Inflammatory macrophage treated with lipopolysaccharide for 1 hour (primary cell): ENCODE measurements at places on chromosomes 7 and 10.
A peak's percentile ranks its signal among the peaks of the same experiment; 100 is the strongest.

- peak; percentile 60 for DNase-seq
Measured at GRCh38 chr10:100482181-100482833, 19.5 kb downstream of the WNT8B start.

DNA sequence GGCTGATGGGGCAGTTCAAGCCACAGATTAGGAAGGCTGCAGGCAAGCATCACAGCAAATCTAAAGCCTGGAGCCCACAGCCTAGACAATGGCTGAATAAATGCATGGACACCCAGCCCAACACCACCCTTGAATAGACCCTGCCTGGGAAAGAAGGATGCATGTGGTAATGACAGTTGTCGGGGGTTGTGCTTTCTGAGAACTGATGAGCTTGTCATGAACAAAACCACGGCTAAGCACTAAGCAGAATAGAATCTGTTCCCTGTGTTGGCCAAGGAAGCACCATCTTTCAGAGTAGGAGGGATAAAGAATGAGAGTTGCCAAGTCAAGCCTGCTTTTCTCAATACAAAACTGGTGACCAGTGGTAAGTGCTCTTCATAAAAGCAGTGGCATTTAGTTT, 66.1 kb upstream of the JCAD start:
- no peak for DNase-seq

DNA sequence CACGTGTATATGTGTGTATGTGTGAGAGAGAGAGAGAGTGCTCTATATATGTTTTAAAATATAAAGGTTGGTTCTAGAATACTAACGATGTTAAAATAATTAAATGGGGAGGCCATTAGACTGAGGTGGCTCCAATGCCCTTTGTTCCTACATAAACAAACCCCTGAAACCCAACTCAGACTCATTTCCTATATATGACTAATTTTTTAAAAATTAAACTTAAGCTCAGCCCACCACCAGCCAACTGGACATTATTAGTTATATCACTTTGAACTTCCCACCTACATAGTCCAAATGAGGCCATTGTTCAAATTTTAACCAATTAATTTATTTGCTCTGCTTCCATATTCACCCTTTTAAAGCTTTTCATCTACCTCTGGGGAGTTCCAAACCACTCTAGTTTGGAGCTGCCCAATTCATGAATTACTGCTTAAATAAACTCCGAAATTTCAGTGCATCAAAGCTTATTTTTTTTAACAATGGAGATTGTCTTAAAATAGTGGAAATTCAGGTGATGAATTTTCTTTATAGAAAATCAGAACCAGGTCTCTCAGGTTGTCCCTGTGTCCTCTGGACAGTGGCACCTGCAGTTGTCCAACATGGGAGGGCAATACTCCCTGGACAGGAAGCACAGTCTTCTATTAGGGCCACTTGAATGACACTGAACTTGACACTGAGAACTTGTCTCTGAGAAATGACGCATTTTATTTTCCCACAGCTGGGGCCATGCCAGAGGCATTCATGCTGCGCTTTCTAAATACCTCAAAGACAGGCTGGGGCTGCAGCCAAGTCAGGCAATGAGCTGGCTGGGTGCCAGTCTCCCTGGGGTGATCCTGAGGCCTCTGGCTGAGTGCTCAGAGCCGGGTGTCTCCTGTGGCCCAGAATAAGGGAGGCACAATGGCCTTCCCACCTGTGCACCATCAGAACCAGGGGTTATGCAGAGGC, 109.5 kb upstream of the TMEM72 start:
- DNase-seq: no peak

DNA sequence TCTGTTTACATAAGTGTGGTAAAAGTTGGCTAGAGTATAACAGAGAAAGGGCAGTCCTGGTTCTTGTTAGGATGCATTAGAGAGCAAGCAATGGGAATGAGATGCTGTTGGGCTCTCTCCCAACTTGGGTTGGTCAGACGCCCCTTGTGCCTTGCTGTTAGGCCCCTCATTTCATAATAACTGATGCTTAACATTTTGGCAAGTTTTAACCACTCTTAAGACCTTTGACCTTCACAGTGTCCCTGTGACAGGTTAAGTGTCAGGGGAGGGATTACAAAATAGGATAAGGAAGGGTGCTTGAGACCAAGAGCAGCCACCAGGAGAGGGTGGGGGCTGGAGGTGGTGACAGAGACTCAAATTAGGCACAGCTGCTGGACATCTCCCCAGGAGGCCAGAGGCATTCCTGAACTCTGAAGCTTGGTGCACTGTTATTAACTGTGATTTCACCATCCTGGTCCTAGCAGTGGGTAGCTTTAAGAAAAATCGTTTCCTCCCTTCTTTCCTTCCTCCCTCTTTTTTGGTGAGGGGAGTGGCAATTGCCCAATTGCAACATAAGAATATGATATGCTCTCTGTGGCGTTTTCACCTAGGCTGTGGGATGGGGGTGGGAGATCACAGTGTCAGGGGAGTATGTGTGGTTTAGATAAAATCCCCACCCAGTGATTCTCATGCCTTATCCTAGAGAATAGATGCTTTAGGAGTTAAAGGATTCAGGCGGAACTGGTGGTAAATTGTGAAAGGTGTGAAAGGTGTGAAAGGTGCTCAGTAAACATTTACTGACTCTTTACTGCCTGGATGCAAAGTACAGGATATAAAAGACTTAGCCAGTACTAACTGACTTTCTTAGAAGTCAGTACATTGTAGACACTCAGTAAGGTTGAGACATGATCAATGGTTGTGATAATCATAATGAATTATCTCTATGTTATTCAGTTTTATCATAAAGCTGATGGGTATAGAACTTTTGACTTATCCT, 270.5 kb downstream of the BICC1 start:
- no peak for DNase-seq

- no peak for DNase-seq
Measured at GRCh38 chr10:77114181-77114821, 523.3 kb downstream of the KCNMA1 start.

DNA sequence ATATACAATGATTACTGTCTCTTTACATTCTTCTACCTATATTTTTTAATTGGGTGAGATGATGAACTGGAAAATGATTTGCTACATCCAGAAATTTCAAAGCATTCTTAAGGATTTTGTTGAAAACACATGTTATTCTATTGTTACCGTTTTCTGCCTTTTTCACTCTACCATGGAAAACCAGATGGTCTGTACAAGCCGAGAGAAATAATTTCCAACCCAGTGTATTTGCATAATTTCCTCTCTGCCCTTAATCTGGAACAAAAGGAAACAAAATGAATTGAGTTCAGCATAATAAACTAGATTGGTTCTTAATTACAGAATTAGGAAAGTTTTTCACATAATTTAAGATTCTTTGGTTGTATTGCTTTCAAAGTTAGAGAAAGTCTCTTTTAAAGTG, 211.2 kb downstream of the CACNB2 start:
- no peak for DNase-seq

DNA sequence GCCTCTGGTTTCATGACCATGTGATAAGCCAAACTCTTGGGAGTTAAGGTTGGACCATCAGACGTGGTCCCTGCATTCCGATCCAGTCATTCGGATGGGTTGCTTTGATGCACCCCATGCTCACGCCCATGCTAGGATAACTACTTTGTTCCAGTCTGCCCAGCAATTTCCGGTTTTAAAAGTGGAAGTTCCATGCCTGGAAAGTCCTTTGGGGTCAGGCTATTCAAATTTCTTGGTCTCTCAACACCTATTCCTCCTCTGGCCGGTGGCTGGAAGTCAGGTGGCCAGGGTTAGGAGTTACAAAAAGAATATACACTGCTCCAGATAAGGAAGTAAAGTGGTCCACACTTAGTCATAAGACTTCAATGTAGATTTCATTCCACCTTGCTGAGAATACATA, 37.7 kb upstream of the HABP2 start:
- peak; percentile 43 for DNase-seq

DNA sequence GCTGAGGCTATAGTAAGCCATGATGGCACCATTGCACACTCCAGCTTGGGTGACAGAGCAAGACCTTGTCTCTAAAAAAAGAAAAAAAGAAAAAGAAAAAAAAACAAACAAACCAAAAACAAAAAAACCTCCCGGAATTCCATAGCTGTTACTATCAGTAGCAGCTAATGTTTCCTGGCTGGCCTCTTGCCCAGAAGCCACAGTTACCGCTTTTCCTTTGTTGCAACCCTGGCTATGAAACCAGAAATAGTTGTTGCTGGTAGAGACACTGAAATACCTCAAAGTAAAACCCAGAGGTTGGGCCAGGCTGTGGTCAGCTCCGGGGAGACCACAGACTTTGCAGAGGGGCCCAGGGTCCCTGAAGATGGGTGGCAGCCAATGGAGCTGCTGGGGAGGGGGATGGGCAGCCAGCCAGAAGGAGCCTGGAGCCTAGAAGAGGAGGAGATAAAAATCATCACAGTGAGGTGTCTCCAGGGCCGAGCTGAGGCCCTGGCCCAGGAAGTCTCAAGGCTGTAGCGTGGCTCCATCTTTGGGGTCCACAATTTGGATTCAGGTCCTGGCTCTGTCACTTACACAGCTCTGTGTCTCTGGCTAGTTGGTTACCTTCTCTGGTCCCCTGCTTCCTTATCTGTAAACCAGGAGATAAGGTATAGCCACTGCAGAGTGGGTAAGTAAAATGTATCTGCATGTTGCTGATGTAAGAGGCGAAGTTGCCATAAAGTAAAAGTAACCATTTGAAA, 3.4 kb upstream of the CHST12 start:
- peak; percentile 49 for DNase-seq

GRCh38 chr7:74174606-74175082, 488 bp downstream of the EIF4H start:
- peak; percentile 37 for DNase-seq

DNA sequence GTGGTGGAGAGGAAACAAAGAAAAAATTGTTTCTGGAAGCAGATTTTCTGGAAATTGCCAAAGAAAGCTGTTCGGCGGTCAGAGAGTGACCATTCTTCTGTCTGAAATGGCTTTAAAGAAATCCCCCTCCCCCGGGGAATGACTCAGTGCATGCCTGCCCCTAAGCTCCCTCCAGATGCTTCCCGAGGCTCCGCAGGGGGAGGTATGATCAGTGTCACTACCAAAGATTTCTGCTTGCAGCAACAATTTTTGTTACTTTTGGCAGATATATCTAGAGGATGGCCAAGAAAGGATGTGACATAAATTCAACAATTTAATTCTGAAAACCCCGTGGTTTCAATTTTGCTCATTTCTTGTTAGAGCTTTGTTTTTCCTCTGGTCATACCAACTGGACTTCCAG, 163.9 kb downstream of the JCAD start:
- no peak for DNase-seq

GRCh38 chr7:157431173-157431950, 94.6 kb downstream of the DNAJB6 start:
- DNase-seq: no peak

DNA sequence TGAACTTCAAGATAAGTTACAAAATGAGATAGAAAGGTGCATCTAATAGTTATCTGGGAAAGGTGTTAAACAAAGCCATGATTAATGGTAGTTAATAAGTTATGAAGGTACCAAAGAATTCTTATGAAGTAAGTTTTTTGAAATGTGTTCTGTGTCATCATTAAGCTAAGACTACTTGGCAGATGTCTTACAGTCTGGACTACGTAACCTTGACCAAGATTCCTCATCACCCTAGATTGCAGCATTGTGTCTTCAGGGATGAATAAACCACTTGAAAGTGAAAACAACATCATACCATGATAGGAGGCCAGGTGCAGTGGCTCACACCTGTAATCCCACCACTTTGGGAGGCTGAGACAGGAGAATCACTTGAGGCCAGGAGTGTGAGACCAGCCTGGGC, 48.2 kb downstream of the GOT1 start:
- DNase-seq: no peak

DNA sequence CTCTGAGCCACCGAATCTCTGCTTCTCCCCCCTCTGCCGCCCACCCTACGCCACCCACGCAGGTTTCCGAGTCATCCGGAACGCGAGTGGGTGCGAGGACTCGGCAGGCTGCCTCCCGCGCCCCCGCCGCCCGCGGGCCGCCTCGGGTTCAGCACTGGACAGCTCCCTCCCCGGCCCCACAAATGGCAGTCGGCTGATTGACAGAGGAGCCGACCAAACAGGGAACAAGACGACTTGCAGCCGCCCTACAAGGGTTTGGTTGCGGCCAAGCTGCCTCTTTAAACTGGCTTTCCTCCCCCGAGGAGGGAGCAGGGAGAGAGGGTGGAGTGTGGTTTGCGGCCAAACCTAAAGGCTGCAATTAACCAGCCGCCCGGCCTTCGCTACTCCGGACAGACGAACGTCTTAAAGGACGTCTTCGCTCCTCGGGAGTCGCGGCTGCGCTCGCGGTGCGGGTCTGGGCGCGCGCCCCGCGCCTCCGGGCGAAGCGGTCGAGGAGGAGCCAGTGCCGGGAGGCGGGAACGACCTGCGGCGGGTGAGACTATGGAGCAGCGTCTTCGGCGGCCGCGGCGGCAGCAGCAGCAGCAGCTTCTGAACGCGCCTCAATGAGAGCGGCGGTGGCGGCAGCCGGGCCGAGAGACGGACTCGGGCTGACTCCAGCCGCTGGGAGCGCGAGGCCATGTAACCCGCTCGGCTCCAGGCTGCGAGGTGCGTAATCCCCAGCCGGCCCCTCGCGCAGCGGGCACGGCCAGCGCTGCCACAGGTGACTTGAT, at the start of gene GPR158:
Gene GPR158 (plus strand): TSS at position 541 of the 770 bp plus-strand sequence. CDS start 420 bp downstream, outside the sequence.
- peak; percentile 17 for DNase-seq

DNA sequence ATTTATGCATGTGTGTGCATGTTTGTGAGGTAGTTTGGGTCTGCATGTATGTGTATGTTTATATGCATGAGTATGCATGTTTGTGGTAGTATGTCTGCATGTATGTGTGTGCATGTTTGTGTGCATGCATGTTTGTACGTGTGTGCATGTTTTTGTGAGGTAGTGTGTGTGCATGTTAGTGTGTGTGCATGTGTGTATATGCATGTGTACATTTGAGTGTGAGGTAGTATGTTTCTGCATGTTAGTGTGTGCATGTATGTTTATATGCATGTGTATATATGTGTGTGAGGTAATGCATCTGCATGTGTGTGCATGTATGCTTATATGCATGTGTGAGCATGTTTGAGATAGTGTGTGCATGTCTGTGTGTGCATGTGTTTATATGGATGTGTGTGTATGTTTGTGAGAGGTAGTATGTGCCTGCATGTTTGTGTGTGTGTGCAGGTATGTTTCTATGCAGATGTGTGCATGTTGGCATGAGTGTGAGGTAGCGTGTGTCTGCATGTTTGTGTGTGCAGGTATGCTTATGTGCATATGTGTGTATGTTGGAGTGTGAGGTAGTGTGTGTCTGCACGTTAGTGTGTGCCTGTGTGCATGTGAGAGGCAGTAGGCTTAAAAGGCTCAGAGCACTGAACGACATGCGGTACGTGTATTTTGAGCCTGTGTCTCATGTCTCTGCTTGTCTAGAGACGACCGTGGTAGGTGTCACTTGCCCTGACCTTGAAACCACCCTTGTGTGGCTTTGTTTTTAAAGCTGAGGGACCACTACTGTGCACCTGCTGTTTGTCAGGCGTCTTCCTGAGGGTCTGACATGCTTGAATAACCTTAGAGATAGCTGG, 43.7 kb downstream of the PFKP start:
- no peak for DNase-seq
